HFFc6 (cell line): ENCODE measurements at places on chromosomes 6 and 20. TPM values are rescaled to one million over a fixed set of nuclear protein-coding genes. Genes with fewer than 3 reads are reported as not detected.

DNA sequence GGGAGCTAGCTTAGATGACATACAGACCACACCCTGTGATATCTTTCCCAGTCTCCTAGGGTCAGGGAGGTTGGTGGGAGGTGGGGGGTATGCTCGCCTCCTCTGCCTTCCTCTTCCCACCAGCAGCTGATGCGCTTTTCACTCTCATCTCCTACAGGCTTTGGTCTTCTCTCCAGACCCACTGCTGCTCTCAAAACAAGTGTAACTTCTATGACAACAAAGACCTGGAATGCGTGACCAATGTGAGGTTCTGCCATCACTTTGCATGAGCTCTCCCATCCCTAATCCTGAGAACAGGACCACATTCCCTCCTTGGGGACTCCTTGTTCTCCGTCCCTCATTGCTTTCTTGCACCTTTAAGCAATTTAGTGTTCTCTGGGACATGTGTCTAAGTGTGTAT lies 2.7 kb downstream of the CTSA start:
- H3K4me1 ChIP-seq, result peaks cover 29% of the 10 kb centered on the region
- H3K27me3 ChIP-seq, result peaks cover 5% of the 10 kb centered on the region
- H3K4me3 ChIP-seq, result no peak overlapping the region
- DNase-seq, result peak; percentile 39
- no peak overlapping the region for H3K27ac ChIP-seq

DNA sequence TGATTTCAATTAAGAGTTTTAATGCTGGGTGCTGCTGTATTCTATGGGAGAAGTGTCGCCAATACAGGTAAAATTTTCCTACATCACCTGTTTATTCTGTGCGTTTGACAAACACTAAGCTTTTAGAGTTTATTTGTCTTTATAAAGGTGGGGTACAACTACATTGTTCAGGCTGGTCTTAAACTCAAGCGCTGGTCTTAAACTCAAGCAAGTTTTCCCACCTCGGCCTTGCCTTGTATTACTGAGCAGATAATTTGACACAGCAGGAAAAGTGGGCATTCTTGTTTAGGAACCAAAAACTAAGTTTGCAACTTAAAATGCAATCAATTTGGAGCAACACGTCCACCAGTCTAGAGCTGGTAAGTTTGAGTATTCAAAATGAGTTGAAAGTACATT lies 112.9 kb upstream of the BTN3A2 start:
- H3K4me3 ChIP-seq, result peak overlapping the region; percentile 89
- H3K27ac ChIP-seq, result peak overlapping the region; percentile 94
- DNase-seq, result no peak
- peaks cover 42% of the 10 kb centered on the region for H3K4me1 ChIP-seq
- no peaks in the 10 kb centered on the region for H3K36me3 ChIP-seq

DNA sequence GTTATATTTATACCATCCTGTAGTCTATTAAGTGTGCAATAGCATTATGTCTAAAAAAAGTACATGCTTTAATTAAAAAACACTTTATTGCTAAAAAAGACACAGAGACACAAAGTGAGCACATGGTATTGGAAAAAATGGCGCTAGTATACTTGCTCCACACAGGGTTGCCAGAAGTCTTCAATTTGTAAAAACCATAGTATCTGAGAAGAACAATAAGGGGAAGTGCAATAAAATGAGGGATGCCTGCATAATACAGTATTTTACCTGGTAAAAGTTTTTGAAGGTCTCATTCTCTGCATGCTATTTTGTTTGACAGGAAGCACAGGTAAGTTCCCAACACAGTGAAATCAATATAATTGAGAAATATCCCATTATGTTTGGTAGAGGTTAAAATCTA lies 1.6 kb downstream of the NOX3 start:
- no peak overlapping the region for H3K4me3 ChIP-seq
- H3K27ac ChIP-seq, result no peak overlapping the region
- no peak for DNase-seq
- H3K4me1 ChIP-seq, result peaks cover 8% of the 10 kb centered on the region
- H3K27me3 ChIP-seq, result peaks cover 3% of the 10 kb centered on the region; the same call in 1 of the 2 replicates

The HRH3 gene
- total RNA-seq, result not detected in 3 replicates

The MYH7B gene
- not detected in 3 replicates for total RNA-seq
